Activated CD4-positive, alpha-beta T cell treated with anti-CD3 and anti-CD28 coated beads, Interleukin-2, amount 50 U/mL, for 4 hours (primary cell): ENCODE measurements at places on chromosomes 11 and 22.

DNA sequence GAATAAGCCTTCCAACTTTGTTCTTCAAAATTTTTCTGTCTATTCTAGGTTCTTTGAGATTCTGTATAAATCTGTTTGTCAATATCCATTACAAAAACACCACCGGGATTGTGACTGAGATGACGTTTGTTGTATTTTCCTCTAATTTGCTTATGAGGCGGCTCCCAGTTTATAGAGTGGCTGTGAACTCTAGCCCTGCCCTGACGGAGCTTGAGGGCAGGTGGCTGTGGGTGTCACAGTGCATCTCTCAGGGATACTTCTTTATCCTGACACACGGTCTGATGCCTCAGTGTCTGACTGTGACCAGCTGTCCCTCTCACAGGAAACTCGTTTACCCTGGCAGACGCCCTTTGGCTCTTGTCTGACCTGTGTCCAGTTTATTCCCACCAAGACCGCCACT, 53.7 kb upstream of the ATXN10 start:
- no peak for DNase-seq

- no peak for DNase-seq
Observed at GRCh38 chr22:49906799-49907290, 11.4 kb downstream of the ALG12 start.

- DNase-seq = no peak
Observed at GRCh38 chr11:126332221-126332711, 23.2 kb upstream of the ST3GAL4 start.

DNA sequence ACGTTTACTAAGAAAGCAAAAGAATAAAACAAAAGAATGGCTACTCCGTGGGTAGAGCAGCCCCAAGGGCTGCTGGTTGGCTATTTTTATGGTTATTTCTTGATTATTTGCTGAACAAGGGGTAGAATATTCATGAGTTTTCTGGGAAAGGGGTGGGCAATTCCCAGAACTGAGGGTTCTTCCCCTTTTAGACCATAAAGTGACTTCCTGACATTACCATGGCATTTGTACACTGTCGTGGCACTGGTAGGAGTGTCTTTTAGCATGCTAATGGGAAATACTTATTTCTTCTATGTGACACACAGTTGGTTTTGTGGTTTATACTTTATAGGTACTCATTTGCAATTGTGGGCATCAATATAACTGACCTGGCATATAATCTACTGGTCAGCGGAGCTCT, 56.3 kb downstream of the SLN start:
- no peak for DNase-seq

DNA sequence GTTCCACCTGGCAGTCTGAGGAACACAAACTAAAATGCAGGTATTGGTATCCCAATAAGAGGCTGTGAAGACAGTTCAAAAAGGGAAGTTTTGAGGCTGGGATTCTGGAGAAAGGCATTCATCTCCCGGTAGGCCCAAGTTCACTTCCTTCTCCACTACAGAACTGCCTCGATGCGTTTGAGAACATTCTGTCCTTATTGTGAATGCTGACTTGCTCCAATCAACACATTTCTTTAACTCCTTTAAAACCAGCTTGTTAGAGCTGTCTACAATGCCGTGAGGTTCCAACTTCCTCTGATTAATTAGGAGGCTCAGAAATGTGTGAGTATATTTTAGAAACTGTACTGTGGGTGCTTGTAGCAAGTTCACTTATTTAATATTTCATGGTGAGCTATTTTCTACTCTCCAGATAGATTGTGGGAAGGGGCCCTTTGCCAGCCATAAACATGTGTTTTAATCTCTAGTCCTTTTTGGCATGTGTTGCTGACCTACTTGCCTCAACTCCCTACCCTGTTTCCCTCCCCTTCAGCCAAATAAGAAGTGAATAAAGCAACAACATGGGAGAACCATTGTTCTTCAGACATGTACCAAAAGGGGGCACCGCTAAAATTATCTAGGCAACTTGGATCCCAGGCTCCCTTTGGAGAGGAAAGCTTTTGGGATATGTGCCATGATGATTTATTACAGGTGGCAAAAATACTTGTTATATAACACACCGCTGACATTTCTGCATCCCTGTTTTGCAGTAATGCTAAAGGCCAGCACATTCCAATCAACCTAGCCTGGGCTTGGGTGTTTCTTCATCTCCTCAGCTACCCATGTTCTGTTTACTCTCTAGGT, 245.6 kb downstream of the BLID start:
- no peak for DNase-seq

- DNase-seq = no peak
Observed at GRCh38 chr22:37133304-37134018, 16.3 kb downstream of the IL2RB start.

DNA sequence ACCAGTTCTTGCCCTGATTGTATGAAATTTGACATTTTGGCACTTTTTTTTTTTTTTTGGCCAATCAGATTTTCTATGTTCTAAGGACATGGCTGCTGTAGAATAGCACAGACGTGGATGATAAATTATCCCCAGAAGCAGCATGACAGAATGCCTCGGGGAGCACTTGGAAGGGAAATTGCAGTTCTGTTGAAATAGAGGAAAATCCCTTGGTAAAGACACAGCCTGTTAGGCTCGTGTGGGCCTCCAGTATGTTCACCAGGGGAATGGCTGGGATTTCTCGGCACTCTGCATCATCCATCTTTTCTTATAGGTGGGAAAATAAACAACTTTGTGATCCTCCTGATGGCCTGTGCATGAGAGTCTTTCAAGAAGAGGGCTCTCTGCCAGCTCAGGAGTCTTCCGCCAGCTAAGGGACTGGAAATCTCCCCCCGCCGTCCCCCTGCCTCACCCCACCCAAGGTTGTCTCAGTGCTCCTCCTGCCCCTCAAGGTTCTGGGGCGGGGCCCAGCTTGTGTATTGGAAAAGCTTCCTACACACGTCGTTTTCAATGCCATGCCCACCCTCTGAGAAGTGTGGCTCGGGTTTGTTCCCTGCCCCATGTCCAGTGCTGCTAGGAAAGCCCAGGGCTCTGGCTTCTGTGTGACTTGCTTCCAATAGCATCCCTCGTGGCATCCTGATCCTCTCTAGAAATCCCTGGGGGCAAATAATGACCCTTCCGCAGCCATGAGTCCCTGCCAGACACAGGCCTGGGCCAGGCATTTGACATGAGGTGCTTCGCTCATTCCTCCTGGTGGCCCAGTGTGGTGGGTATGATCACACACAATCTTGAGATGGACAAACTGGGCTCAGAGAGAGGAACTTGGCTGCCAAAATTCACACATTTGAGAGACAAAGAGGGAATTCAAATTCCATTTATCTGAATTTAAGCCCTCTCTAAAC, 70.6 kb upstream of the ATXN10 start:
- DNase-seq = no peak

DNA sequence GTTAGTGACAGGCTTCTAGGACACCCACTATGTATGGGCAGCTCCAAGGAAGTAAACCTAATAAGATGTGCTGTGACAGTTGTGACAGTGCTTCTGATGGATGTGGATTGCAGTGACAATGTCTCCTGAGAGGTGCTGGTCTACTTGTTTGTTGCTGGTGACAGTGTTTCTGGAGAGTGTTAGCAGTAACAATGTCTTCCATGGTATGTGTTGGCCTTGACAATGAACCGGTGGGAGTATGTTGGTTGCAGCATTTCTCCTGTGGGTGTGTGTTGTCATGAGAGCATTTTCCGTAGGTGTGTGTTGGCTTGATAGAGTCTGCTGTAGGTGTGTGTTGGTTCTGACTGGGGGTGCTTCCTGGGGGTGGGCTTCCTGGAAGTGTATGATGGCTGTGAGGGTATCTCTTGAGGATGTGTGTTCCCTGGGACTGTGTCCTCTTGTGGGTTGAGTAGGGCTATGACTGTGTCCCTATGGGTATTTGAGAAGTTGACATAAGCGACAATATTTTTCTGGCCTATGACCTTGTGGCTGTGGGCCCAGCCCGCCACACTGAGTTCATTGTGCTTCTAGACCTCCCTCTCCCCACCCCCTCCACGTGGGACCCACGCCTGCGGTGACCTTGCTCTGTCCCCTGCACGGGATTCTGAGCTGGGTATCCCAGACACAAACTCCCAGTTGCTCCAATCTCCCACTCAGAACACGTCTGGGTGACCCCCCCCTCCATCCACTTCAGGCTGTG, 1.2 kb downstream of the DCHS1 start:
- no peak for DNase-seq

DNA sequence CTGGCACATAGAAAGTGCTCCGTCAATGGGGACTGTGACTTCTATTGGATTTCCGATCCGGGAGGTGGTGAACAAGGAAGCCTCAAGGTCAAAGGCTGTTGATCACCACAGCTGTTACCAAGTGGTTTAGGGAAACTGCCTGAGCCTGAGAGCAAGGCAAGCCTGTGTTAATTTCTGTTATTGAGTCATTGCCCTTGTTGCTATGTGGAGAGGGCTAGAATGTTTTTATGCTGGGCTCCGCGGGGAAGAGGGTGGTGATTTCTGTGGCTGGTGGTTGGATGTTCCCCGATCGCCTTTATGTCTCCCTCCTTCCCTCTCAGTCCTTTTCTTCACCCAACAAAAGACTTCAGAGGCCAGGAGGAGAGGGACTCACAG, 108.5 kb upstream of the ALX4 start:
- DNase-seq = no peak

- no peak for DNase-seq
Observed at GRCh38 chr11:115612046-115612730, 108.0 kb upstream of the CADM1 start.

- no peak for DNase-seq
Observed at GRCh38 chr11:35740061-35740799, 77.7 kb downstream of the TRIM44 start.

DNA sequence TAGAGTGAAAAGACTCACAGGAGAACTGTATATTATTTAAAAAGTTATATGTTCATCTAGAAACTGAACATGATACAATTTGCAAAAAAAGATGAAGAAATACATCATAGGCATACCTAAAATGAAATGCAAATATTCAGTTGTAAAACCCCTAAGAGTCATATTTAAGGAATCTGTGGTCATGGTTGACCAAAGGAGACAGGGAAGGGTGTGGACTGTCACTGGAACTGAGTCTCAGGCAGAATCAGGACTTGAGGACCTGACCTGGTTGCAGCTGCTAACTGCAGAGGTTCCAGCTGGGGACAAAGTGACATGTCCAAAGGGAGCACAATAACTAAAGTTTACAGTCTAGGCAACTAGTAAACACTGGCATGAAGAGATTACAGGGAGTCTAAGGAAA, 211.3 kb upstream of the RAG2 start:
- no peak for DNase-seq

- no peak for DNase-seq
Observed at GRCh38 chr11:1777737-1778136, 14.0 kb upstream of the CTSD start.

GRCh38 chr11:114058026-114058706, 1.3 kb upstream of the ZBTB16 start:
- DNase-seq = no peak

DNA sequence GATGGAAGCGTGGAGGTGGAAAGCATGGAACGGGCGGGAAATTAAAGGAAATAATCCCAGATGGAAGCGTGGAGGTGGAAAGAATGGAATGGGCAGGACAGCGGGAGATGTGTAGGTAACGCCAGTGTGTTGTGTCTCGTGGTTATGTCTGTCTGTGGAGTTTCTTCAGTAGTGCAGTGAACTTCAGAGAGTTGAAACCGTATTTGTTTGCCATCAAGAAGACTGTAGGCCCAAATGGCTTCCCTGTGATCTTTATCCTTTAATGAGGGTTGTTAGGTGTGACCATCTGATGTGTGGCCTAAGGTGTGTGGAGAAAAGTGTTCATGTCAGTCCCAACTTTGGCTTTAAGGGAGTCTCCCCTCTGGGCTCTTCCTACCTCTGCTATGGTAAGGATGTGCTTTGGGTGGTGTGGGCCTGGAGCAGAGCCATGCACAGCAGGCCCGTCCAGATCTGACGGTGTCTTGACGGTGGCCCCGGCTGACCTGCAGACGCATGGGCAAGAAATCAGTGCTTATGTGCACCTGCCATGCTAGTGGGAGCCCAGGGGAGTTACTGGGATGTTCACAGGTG, 39.6 kb downstream of the AP2A2 start:
- no peak for DNase-seq

GRCh38 chr22:27594474-27595134, 207.0 kb downstream of the MN1 start:
- DNase-seq = no peak

GRCh38 chr22:48566741-48567140, 1260.9 kb downstream of the BRD1 start:
- DNase-seq = no peak

DNA sequence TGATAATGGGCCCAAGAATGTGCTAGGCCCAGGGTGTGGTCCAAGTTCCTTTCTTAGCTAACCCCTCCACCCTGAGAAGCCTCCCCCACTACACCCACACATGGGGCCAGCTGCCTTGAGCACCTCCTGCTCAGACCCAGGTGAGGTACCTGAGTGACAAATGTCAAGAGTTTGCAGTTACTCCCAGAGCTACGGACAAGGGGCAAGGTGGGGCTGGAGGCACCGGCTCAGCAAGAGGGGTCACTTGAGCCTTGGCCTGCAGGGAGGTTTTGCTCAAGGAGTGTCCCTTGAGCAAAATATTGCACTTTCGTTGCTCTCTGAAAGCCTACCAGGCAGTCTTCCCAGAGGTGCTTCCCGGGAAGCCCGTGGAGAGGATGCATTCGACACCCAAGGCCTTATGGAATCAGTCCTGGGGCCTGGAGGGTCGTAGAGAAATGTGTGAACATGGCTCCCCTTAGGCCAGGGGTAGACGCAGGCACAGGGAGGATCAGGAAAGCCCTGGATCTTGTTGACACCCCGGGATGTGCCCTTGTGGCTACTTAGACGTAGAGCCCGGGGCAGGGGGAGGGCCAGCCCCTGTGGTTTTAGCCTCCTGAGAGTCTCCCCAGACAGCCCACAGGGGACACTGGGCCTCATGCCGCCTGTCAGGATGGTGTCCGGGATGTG, 114.2 kb downstream of the KCNQ1 start:
- no peak for DNase-seq

DNA sequence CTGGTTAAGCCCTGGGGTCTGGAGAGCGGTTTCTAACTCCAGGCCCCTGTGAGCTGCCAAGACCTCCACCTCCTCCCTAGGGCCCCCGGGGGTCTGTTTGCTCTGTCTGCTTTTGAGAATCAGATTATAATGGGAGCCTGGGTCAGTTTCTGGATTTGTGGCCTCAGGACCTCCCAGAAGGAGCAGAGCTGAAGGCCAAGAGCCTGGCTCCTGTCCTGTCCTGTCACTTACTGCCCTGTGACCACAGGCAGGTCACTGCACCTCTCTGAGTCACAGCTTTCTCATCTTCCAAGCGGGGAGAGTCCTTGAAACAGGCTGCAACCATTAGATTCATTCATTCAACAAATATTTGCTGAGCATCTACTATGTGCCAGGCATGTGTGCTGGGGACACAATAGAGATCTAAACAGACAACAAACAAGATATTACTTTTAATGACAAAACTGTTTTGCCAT, 87.3 kb upstream of the FGF3 start:
- no peak for DNase-seq

DNA sequence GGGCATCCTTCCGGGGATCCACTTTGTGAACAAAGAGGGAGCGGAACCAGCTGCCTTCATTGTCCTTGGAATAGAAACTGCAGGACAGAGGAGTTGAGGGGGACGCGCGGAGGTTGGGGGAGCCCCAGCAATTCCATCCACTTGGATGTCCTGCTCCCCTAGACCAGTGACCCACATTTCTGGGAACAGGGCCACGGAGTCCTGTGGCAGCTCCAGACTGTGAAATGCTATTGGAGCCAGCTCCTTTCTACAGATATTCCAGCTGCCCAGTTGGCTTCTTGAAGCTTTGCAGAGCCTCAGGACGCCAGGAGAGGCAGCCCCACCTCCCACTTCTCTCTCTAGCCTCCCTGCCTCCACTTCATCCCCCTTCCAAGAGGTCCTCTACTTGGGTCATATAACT, 10.5 kb downstream of the NIPSNAP1 start:
- DNase-seq = no peak
